ENCODE measurements at places on chromosomes 11 and 22.

- DNase-seq: no peak
Measured at GRCh38 chr22:25334162-25334490, 114.7 kb downstream of the CRYBB2 start.

DNA sequence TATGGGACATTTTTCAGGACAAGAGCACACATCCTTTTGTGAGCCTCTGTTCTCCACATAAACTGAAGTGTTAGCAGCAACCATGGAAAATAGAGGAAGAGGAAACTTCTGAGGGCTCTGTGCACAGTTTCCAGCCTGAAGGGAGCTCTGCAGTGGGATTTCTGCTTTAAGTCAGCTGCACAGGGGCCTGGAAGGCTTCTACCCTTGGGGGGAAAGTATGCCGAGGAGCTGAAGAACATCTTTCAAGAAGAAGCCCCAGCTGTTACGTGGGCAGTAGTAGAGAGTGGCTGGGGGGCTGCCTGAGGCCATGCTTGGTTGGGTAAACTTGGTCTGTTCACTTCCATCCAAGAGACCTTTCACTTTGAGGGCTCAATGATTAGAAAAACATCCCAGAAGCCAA, 82.7 kb upstream of the EED start:
- DNase-seq: no peak

- no peak for DNase-seq
Measured at GRCh38 chr11:35661534-35661933, 1.0 kb upstream of the TRIM44 start.

DNA sequence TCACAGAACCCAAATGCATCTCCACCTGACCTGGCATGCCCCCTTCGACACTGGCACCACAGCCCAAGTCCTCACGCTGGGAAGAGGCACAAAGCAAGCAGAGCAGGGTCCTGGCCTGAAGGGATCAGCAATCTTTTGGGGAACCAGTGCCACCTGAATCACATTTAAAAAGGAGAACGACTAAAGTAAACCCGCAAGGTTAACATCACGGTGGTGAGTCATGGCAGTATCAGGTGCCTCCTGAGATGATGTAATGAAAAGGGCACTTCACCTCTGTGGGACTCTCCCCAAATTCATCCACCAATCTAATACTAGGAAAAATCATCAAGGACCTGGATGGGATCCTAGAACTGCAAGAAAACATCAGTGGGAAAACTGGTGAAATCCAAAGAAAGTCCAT, 44.9 kb downstream of the PACSIN2 start:
- no peak for DNase-seq

DNA sequence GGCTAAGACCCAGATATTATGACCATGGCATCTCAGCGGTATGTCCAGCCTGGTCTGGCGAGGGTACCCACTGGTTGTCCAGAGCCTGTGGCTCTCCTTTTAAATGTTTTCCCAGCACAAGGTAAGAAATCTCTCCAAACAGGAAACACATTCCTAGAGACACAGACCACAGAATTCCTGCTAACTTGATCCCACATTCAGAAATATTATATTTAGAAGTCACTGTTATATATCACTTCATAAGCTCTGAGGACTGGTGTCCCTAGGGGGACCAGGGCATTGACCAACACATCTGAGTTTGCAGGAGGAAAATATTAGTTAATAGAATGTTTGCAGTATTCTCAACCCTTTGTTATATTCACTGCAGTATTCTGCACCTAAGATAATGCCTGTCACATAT, 23.1 kb downstream of the TMPRSS13 start:
- DNase-seq: no peak

GRCh38 chr22:36322602-36322915, 65.2 kb downstream of the MYH9 start:
- DNase-seq: no peak

DNA sequence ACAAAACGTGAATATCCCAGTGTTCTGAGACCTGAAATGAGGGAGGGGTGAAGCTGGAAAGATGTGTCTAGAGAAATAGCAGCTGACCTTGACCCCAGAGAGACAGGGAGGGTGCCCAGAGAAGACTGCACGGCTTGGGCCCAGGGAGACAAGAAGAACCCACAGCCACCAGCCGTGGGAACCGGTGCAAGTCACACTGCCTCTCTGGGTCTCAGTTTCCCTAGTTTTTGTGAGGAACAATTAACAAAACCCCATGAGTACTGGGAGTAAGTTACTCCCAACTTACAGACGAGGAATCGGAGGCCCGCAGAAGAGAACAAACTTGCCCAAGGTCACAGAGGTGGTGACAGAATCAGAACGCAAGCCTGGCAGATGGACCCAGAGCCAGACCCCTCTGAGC, 19.2 kb downstream of the TNKS1BP1 start:
- DNase-seq: no peak

DNA sequence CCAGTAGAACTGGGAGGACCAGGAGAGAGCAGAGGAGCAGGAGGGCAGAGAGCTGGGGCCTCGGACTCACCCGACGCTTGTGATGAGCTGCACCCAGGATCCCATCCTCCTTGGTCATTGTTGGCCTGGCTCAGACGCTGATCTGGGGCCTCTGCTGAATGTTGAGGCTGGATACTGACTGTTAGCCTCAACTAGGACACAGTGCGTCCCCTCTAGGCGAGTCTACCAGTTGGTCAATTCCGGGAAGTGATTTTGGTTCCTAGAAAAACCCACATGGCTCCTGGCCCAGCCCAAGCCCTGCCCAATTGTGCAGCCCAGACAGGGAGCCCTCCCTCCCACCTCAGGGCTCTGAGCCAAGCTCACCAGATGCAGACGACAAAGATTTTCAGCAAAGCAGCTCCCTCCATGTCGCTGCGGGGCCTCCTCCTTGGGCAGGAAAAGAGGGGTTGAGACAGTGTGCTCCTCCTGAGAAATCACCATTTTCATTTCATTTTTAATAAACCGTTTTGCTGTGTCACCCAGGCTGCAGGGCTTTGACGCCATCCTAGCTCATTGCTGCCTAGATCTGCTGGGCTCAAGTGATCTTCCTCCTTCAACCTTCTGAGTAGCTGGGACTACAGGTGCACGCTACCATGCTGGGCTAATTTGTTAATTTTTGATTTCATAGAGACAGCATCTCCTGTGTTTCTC, at the start of gene APOL4:
APOL4 (minus strand) TSS at position 180 of the 690 bp plus-strand sequence; CDS start at position 105, 75 bp downstream.
- peak; percentile 22 for DNase-seq

DNA sequence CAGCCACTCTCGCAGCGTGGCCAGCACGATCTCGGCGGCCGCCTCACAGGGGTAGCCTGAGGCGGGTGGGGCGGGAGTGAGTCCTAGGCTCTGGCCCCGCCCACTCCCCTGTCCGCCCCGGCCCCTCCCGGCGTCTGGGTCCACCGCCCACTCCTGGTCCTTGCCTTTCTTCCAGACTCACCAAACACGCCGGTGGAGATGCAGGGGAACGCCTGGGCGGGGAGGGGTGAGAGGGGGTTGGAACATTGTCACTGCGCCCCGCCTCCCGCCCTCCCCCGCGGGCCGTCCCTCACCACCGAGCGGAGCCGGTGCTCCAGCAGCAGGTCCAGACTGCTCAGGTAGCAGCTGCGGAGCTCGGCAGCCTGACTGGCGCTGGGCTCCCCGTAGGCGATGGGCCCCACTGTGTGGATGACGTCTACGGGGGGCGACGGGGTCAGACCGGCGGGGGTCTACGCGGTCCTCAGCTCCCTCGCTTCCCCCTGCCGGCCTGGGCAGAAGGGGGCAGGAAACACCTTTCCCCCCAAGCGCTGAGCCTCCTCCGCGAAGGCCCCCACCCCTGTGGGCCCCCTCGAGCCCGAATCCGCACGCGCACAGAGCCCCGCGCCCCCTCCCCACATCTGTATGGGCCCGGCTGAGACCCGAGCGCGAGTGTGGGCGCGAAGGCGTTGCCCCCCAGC, 13.2 kb downstream of the OTUB1 start:
- DNase-seq: peak; percentile 68

DNA sequence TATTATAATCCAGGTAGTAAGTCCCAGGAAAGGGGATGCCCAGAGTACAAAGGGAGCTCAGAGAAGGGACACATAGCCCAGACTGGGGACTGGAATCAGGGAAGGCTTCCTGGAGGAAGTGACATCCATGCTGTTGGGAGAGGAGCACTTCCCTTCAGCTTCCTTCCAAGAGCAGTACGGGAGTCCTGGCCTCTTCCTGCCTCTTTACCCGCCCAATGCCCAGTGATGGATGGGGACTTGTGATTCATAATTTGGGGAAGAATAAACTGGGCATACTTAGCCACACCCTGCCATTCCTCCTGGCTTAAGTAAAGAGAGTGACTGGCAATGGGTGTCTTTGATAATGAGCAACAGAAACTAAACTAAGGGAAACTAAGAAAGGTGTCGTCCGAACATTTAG, 11.5 kb downstream of the C11orf91 start:
- no peak for DNase-seq

DNA sequence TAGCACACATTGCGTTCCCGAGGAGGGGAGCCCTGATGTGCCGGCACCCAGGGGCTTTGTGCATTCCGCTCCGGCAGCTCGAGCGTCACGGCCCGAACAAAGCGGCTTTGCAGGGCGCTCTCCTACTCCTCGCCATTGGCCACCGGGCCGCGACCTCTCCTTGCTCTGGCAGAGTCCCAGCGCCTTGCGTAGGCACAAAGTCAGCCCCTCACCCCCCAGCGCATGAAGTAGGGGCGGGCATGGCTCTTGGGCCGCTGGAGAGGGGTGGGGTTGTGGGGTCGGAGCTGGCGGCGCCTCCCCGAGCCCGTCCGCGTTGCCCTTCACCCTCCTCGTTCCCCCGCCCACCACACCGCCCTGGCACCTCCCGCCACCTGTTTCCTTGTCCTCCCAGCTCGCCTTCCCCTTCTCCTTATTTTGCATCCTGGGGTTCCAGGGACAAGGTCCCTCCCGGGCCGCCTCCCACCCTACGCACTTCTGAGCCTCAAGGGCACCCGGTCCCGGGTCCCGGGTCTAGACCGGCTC, 753 bp upstream of the PPARA start:
- DNase-seq: no peak

DNA sequence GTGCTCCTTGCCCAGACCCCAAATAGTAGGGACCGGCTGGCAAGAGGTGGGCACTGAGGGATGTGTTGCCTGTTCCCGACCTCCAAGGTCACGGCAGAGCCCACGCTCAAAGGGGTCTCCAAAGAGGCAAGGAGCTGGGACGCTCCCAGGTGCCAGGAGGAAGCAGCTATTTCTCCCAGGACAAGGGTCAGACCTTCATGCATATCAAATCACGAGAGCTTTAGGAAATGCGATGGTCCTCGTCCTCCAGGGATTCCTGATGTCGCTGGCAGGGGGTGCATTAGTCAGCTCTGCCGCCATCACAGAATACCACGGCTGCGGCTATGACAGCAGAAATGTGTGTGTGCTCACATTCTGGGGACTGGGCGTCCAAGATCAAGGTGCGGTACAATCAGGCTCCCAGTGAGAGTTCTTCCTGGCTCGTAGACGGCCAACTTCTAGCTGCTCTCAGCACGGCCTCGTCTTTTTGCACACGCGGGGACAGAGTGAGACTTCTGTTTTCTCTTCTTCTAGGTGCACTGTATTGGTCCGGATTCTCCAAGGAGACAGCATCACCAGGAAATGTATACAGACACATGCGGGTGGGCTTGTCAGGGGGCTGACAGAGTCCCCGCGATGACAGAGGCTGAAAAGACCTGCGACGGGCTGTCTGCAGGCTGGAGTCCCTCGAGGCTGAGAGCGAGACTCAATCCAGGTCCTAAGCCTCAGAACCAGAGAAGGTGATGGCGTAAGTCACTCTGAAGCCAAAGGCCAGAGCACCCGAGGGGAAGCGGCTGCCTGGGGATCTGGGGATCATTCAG, 81.6 kb downstream of the SHANK2 start:
- DNase-seq: no peak

DNA sequence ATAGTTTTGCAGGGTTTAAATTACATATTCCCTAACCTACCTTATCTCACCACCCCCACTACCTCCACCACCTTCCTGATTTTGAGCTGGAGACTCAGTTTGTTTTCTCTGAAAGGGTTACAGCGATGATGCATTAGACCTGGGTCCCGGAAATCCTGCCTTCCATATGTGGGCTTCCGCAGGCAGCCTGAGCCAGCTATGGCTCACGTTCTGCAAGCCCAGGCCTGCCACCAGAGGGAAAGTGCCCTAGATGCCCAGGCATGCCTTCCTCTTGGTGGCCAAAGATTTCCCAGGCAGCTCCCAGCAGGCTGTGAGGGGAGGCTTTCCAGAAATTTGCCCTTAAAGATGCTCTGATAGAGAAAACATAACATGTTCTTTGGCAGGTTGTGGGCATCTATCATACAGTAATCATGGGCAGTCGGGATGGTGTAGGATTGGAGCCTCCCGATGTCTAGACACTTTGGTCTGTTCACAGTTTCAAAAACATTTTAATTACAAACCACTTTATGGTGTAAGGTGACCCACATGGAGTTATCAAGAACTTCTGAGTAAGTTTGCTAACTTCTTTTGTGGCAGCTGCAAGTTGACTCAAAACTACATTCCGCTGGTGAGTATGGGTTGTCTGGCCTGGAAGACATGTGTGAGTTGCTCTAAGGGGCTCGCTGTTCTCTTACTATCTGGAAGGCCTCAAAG, 79.3 kb downstream of the MICAL2 start:
- DNase-seq: no peak

DNA sequence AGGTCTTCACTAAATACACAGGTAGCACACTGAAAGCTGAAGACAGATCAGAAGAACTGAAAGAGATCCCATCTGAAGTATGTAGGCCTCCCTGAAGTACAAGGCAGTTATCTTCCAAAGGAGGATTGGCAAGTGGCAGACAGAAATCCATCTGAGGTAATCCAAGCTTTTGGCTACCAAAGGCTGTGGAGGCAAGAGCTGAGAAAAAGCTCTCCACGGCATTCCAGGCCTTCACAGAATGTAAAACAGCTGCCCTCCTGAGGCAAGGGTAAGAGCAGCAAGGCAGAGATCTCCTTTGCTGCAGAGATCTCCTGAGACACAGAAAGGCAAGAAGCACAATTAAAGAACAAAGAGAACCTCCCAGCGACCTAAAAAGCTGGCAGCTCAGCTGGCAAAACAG, 19.1 kb downstream of the PIK3C2A start:
- no peak for DNase-seq

- DNase-seq: no peak
Measured at GRCh38 chr11:35047179-35047578, 91.8 kb upstream of the CD44 start.

DNA sequence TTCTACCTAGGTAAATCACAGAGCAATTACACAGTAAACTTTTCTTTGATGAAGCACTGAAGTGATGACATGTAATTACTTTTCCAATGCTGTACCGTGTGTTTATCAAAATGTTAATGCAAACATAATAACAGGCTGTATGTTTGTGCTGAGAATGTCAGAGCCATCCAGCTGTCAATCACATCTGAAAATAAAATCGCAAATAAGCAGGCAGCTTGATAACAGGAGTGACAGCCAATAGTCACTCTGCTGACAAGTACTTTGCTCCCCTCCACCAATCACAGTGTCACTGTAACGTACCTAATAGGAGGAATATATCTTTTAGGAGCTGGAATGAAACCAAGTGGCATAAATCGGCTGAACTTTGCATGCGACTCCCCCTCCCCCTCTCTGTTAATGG, 119.7 kb downstream of the KIRREL3 start:
- no peak for DNase-seq

Measured in AG08396 (cell line).